ENCODE measurements at places on chromosomes 2 and 18.

DNA sequence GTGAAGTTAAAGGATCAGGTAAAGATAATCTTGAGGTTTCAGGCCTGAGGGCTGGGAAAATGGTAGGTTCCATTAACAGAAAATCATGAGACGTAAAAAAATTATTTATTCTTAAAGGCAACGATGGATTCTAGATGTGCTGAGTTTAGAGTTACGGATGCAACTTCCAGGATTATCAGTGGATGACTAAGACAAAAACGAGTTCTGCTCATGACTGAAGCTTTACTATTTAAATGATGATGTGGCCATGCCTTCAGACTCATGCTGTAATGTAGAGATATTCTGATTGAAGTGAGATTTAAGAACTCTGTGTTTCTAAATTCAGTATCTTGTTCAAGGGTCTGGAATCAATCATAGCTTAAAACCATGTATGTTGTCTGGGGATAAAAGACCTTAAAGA lies 5.0 kb downstream of the TMEM237 start:
- no peak for DNase-seq

DNA sequence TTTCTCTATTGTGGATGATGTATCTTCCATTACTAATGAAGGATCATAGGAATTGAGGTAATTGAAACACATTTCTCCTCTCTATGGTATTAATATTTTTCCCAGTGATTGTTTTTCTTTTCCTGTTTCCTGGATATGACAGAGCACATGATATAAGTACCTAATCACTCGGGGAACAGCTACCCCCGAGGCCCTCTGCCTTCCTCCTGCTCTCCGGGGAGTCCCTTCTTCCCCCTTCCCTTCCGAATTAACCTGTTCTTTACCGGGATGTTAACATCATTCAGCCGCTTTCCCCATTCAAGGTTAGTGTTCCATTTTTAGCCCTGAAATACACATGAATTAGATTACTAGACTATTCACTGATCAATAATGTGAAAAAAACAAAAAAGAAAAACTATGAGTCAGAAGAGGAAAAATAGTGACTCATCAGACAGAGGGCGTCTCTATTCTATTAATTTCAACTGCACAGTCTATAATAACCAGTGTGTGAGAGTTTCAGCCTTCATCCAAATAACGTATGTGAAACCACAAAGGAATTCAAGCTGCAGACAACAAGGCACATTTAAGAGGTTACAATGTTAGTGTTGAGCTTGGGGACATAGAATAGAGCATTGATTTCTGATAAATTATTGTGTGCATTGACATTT lies 450.8 kb downstream of the DLGAP1 start:
- DNase-seq = no peak

DNA sequence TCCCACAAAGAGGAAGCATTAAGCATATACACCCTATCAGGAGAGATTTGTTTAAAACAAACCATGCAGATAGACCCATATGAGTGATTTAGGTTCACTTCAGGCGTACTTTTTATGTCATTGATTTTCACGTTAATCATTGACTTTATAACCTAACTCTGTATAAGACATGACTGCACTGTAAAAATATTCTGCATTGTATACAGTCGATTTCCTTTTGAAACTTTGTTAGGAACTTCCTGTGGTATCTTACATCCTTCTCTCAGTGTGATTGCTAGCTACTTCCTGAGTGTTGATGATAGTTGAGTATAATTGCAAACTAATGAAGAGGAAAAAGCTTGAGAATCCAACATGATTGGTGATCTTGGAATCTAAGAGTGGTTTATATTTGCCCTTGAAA lies 69.4 kb downstream of the XIRP2 start:
- no peak for DNase-seq

DNA sequence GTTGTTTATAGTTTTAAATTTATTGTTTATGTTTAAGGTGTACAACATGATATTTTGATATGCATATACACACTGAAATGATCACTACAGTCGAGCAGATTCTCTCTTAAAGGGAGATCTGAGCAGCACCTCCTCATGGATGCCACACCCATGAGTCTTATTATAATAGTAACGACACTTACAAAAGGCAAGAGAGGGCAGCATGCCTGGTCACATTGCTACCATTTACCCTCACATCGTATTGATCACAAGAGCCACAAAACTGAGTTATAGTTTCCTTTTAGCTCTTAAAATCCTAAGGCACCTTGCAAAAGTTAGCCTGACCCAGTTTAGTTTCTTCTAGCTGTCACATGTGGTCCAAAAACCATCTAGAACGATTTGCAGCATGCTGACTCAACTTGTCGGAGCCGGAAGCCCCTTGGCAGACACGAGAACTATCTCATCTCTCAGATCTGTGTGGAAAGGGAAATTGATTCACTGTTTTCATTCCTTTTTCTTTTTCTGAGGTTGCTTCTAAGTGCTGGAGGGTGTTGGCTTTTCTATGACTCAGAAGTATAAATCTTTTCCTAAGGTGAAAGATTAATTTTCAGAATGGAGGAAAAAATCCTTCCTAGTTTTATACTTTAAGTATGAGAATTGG lies 85.3 kb downstream of the CDC42EP3 start:
- DNase-seq = no peak

DNA sequence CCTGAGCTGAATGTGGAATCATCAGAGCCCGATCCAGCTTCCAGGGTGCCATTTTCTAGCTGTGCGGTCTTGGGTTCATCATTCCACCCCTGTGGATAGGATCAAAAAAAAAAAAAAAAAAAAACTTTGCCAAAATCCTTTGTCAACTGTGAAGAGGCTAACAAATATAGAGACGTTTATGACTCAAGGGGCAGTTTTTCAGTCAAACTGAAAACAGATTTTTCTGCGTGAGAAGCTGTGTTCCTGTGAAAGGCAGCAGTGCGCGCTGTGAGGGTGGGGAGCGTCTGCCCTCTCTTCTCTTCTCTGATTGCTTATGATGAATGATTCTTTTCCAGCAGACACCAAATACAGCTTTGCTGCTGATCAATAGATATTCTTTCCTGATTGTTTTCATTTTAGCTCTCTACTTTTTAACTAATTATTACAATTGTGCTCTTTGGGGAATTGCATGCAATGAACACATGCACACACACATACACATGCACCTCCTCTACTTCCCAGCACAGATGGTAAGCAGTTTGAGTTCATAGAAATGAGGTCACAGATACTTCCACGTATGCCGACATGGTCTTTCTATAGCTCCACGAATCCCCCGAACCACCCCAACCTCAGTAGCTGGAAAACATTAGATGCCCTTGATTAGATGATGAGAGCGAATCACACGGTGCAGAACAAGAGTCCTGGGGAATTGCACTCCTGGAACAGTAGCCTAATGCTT lies 175.4 kb downstream of the NRP2 start:
- peak; percentile 29 for DNase-seq

DNA sequence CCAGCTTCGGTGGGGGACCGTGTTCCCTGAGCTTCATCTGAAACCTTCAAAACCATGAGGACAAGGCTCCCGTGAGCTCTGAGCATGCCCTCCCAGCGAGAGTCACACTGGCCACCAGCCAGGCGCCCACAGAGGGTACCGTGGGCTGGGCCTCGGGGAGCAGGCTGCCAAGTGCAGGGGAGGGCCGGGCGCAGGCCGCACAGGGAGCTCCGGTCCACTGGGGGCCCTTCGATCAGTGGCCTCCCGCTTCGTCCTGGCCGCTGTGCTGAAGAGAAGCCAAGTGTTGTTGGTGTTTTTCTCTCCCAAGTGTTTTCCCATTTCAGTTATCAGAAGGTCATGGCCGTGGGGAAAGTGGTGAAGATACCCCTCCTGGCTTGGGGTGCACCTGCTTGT lies 144.4 kb downstream of the PTGR3 start:
- DNase-seq = no peak
